Fibroblast of skin of scalp (primary cell): ENCODE measurements at places on chromosomes 13 and 19.
A peak's percentile ranks its signal among the peaks of the same experiment; 100 is the strongest.

DNA sequence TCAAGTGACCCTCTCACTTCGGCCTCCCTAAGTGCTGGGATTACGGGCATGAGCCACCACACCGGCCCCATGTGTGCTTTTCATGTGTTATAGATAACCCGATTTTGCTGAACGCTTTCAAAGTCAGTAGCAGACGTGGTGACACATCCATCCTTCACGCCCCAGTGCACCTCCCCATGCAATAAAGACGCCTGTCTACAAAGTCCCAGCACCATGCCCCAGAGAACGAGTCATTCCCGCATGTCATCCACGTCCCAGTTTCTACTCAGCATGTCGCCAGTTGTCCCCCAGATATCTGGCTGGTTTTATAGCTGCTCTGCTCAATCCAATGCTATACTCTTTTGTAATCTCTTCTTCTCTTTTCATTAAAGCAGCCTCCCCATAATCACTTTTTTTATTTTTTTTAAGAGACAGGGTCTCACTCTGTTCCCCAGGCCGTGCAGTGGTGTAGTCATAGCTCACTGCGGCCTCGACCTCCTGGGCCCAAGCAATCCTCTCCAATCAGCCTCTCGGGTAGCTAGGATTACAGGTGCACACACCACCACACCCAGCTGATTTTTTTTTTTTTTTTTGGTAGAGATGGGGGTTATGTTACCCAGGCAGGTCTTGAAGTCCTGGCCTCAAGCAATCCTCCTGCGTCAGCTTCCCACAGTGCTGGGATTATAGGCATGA is 42.5 kb downstream of the DNM2 start:
- peak; percentile 46 for DNase-seq

DNA sequence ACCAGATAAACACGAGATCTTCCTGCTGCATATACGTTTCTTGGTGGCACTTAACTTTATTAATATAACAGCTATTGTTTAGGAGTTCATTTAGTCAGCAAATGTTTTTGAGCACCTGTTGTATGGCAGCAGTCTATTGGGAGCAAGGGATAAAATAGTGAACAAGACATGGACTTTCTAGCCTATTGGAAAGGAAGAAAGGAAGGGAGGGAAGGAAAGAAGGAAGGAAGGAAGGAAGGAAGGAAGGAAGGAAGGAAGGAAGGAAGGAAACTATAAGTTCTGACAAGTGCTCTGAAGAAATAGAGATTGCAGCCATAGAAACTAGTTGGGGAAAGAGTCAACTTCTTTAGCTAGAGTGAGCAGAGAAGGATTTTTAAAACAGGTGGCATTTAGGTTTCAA is 149.1 kb upstream of the STARD13 start:
- no peak for DNase-seq

GRCh38 chr19:17405250-17406045 is at the start of gene BST2:
BST2 (minus strand) TSS chr19:17405630; CDS start chr19:17405575, 55 bp downstream.
- DNase-seq, result peak; percentile 25

- DNase-seq, result no peak
Observed at GRCh38 chr13:32528358-32528757, 10.2 kb downstream of the N4BP2L2 start.

DNA sequence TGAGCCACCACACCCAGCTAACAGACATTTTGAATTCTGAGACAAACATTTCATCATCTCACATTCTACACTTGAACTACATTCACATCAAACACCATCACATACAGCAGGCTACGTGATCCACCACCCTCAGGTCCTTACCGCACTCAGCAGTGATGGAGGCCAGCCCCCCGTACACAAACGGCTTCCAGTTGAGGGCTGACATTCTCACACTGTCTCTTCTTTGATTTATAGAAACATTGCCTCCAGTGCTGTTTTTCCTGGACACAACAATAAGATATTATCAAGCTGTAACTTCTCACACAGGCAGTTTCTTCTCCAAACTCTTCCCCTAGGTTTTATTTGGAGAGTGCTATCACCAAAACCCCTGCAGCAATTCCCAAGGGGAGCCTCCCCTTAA is 7.0 kb downstream of the SLC25A30 start:
- no peak for DNase-seq
